Right hindlimb (tissue), 1 donor: ENCODE measurements at places on chromosomes 3 and 15.

GRCh38 chr15:64747578-64747977 lies 27.8 kb downstream of the RBPMS2 start:
- no peak for DNase-seq

GRCh38 chr3:52120556-52121463 lies 33.4 kb downstream of the POC1A start:
- DNase-seq, result no peak

- no peak for DNase-seq
Measured at GRCh38 chr15:40397688-40398412, 7.7 kb upstream of the IVD start.

DNA sequence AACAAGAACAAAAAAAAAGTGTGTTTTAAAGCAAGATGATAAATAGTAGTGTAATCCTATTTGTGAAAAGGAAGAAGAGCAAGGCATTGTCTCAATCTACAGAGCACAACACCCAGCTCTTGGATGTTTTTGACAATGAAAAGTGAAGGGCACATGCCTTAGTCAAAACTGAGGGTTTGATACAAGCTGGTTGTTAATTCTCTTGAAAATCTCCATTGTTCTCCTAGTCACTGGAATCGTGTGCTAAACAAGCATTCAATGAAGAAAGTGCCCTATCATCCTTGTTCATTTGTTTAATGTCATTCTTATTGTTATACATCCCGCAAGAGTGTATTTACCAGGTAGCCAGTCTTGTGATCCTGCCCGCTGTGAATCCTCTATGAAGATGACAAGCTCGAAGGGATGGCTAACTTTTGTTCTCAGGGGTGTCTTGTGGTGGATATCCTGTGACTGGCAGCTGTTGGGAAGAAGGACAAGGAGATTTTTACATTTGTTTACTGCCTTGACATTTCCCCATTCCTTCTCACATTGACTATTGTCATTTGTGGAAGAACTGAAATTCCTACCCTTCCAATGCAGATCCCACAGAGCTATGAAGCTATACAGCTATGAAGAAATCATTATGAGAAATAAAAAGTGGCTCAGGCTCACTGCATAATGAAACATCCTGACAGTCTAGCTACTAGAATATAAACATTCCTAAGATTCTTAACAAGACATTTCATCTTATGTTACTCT lies 175.9 kb downstream of the VGLL3 start:
- DNase-seq, result no peak

DNA sequence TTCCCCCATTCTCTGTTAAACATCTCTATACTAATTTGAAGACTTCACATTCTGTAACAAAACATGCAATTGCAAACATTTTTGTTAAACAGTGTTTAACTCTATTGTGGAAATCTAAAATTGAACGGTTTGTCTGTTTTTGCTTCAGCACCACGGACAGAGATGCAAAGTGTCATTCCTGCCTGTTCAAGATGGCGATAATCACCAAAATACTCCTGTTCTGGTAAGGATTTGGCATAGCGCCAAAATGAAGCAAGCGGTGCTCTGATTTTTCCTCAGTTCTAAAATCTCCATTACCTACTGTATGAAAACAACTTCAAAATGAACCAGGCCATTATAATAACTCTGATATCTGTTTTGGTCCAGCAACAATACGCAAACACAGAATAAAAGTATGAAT lies 129.7 kb upstream of the TUSC7 start:
- DNase-seq, result peak; percentile 18

DNA sequence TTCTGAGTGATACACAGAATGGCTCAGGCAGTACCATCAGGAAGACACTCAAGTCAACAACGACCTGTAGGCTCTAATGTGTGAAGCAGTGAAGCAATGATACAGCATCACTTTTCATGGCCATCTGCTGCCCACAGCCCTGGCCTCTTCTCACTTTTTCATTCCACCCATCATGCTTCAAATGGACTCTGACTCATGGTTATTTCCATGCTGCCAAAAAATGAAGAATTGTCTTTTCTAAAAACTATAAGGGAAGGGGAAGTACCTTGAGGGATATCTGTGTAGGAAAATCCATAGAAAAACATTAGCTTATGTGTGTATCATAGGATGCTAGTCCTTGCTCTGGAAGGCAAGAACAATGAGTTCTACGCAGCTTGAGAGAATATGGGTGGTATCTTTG lies 11.5 kb downstream of the HGD start:
- DNase-seq, result no peak

DNA sequence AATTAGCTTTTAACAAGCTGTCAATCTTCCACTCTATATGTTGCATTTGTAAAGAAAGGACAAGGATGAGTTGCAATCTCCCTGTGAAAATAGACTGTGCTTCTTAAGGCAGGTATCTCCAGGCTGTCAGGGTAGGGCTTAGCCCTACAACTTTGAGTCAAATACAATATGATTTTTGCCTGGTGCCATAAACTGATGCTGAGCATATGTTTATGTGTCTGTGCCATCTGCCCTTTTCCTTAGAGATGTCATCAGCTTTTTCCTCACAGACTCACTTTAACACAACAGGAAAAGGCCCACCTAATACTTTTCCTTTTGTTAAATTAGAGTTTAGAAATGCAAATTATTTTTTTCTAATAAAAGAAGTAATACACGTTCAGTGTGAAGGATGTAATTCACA lies 548.3 kb downstream of the NLGN1 start:
- no peak for DNase-seq

DNA sequence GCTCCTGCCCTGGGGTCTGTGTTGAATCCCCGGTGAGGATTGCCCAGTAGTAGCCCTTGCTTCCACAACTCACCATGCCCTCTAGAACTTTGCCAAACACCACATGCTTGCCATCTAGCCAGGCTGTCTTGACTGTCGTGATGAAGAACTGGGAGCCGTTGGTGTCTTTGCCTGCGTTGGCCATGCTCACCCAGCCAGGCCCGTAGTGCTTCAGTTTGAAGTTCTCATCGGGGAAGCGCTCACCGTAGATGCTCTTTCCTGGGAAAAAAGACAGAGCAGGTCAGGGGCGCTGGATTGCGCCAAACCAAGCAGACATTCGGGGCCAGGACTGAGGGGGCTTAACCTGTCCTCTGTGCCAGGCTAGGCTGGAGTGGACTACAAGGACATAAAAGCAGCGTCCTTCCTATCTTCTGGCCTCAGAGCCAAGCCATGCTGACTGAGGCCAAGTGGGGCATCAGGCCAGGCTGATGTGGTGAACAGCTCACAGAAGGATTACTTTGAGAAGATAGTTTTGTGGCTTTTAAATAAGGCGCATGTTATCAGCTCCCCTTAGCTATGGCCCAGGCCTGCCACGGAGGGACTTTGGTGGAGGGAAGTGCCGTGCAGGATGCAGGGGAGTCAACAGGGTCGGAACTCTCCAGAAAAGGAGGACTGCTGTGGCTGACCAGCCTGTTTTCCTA lies 5.3 kb downstream of the SNX22 start:
- no peak for DNase-seq

GRCh38 chr3:64214381-64215018 lies 10.8 kb downstream of the PRICKLE2 start:
- peak; percentile 58 for DNase-seq

DNA sequence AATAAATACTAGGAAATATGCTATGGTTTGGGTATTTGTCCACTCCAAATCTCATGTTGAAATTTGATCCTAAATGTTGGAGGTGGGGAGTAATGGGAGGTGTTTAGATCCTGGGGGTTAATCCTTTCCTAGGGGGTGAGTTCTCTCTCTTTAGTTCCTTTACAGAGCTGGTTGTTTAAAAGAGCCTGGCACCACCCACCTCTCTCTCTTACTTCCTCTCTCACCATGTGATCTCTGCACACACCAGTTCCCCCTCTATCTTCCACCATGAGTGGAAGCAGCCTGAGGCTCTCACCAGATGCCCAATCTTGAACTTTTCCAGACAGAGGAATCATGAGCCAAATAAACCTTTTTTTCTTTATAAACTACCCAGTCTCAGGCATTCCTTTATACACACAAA lies 10.5 kb downstream of the SLC24A5 start:
- DNase-seq, result no peak

- no peak for DNase-seq
Measured at GRCh38 chr3:175518459-175518858, 659.3 kb downstream of the NAALADL2 start.

DNA sequence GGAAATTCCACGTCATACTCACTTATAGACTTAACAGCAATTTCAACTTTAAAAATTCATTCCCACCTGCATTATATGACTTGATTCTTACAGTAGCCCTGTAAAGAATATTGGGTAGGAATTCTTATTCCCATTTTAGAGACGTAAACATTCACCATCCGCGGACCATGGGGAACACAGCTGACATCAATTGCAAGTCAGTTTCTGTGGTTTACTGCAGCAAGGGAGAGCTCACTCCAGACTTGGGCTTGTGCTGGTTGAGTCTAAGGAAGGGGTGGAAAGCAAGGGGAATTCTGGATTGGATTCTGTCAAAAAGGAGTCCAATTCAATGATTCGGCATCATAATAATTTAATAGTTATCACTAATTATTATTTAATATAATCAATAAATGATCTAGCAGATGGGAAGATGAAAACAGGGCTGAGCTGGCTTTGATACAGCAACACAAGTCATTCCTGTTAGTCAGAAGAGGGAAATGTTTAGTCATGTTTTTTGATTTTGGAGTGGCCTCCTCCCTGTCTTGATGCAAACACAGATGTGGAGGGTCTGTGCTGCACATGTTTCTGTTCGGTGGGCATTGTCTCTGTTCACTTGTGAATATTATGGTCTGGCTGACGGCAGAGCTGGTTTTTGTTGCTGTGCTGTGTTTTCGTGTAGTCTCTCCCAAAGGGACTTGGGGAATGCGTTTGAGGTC lies 9.7 kb downstream of the LIPC start:
- no peak for DNase-seq

GRCh38 chr3:38458796-38459498 lies 5.3 kb downstream of the ACVR2B start:
- DNase-seq, result peak; percentile 77

DNA sequence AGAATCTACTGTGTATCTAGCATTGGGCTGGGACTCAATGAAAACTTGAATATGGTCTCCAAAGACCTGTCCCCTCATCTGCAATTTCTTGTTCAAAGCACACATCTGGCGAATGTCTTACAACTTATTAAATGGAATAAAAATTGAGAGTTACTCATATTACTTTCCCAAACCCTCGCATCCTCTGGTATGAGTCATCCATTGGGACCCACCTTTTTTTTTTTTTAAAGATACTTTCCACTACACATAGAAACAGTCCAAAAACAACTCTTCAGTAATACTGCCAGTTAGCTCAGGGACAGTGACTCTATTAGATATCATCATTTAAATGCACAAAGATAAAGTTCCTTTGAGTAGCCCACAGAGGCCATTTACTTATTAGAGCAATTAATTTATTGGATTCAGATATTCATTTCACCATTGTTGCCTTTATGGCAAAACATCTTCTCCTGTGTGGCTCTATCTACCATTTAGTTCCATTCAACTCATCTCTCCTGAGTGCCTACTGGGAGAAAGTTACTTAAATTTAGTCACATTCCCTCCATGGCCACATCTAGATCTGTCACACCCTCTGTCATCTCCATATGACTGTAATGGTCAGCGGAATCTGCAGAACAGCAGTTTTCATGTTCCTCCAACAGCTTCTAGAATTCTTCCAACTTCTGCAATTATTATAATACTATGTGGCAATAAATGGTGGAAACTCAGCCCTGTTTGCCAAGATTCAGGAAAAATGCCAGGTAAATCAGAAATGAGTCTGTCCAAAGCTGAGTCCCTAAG lies 77.9 kb upstream of the ARHGEF3 start:
- no peak for DNase-seq

GRCh38 chr15:40990789-40991188 lies 37.5 kb downstream of the CHAC1 start:
- no peak for DNase-seq

DNA sequence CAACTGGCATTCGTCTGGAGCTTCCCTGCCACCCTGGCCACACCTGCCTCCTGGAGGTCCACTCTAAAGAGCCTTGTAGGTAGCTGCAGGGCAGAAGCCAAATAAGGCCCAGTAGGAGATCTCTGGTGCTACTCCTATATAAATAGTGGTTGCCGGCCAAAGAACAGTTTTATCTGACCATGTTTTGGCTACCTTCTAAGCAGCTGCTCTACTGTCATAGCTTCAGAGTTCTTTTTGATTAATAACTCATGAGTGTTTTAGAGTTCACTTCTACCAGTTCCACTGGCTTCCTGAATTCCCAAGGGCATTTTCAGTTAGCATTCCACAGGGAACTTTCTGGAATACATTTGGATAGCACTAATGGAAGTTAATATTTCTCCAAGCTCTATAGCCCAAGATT lies 154.6 kb downstream of the B3GALNT1 start:
- DNase-seq, result no peak

DNA sequence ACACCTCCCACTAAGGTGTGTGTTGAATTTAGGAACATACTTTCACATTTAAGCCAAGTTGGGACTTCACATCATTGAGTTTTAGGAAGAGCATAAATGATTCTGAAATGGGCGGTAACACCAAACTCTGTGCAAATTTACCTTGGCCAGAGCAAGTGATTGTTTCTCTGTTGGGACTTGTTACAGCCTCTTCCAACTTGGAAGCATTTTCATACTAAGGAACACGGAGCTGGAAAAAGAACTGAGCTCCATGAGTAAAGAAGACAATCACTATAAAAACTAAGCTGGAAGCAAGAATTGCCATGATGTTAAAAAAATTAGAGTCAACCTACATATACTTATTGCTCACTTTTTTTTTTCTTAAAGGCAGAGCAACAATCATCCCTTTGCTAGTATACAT lies 371.3 kb downstream of the ERC2 start:
- no peak for DNase-seq

GRCh38 chr15:91366111-91366510 lies 266.1 kb downstream of the SV2B start:
- DNase-seq, result no peak

DNA sequence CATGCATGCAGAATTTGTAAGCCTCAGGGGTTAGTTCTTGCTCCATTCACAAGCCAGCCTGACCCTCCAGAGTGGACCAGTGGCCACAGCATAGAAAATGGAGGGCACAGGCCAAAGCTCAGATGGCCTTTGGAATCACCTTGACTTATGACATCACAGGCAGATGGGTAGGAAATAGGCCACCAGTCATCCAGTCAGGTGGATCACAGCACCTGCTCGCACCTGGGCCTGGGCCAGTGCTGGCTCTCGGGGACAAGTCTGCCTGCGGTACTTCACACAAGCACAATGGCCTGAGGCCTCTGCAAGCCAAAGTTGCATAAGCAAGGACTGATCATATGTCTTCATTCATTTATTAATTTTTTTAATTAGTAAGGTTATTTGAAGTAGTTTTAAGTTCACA lies 39.3 kb downstream of the PPCDC start:
- DNase-seq, result no peak

GRCh38 chr15:39095218-39095879 lies 485.5 kb upstream of the THBS1 start:
- DNase-seq, result no peak

GRCh38 chr15:48109856-48110531 lies 10.8 kb upstream of the SLC24A5 start:
- DNase-seq, result no peak
